Fibroblast of the aortic adventitia (primary cell): ENCODE measurements at places on chromosomes 2 and 18.
A peak's percentile ranks its signal among the peaks of the same experiment; 100 is the strongest.

GRCh38 chr18:63681449-63682340 is 20.0 kb upstream of the SERPINB3 start:
- DNase-seq = no peak

DNA sequence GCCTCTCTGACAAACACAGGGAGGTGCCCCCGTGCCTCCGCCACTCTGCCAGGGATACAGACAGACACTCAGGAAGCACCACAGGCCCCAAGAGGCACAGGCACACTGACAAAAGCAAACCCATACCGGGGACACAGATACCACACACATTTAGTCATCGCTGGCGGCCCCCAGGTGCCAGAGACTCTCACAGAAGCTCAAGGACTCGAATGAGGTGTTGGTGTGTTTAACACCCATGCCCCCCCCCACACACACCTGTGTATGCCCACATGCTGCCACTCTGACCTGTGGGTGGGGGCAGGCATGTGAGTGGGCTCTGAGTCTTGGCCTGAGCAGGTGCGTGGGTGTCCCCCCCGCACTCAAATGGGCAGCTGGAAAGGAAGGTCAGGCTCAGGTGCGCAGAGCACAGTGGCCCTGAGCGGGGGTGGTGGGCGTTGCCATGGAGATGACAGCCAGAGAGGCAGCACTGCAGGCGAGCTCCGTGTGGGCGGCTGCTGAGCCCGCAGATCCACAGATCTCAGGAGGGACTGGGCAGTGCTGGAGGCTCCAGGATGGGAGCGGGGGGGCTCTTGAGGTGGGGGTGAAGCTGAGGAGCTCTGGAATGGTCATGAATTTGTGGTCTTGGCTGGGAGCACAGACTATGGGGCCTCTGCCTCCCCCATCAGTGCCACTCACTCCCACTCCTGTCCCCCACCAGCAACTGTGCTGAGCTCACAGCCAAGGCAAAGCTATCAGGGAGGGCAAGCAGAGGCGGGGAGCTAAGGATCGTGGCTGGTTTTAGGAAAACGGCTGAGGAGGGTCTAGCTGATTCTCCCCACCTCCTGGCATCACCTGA is 73.9 kb upstream of the TAF1B start:
- DNase-seq = no peak

- DNase-seq = no peak
These were observed 372.8 kb upstream of the MYT1L start for GRCh38 chr2:2703762-2704427.

DNA sequence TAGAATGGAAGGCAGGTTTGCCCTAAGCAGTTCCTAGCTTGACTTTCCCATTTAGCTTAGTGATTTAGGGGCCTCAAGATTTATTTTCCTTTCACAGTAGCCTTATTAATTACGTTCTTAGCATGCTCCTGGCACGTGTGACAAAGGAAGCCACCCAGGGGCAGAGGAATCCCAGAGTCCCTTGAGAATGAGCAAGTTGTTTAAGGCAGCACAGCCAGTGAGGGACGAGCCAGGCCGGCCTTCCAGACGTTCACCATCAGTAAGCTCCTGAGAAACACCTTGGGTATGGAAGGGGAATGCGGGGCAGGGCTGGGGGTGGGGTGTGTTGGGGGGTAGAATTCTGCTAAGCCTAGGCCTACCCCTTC is 76.3 kb downstream of the SOWAHC start:
- no peak for DNase-seq

GRCh38 chr2:167115541-167115940 is 227.3 kb downstream of the XIRP2 start:
- DNase-seq = no peak

DNA sequence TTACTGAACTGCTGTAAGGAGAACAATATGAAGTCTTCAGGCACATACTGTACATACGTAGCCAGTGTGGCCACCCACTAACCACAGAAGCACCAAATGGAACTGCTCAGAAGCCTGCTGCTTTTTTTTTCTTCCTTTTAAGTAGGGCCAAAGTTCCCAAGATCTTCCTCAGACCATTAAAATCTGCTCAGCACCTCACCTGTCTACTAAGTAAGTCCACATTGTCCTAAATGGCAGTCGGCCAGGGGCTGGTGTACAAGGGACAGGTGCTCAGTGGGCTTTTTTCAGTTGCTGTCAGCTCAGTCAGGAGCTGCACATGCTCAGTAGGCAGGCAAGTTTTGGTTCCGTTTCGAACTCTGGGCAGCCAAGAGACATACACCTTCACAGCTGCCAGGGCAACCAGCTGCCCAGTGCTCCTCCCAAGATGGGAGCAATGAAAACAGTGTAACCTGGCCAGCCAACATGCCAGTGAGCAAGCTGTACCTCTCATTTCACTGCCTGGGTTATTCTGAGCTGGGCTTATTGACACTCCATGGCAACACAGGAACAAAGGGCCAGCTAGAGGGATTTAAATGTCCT is 86.1 kb downstream of the ACVR1 start:
- DNase-seq = no peak

DNA sequence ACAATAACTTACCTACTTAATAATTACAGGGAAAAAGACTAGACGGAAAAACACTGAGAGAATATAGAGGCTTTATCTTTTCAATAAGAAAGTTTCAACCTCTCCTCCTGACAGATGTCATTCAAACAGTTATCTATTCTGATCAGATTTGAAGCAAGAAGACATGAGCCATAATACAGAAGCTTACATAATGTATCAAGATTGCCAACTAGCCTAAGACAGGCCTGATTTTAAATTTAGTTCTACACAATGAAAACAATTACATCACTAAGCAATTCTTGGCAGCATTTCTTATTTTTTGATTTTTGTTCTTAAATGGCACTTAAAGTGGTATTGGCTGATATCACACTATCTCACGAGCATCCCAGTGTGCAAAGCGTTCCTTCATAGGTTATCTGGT is 41.6 kb downstream of the GPR155 start:
- DNase-seq = peak; percentile 61

- DNase-seq = no peak
These were observed 73.8 kb upstream of the KLHL29 start for GRCh38 chr2:23311186-23311585.

DNA sequence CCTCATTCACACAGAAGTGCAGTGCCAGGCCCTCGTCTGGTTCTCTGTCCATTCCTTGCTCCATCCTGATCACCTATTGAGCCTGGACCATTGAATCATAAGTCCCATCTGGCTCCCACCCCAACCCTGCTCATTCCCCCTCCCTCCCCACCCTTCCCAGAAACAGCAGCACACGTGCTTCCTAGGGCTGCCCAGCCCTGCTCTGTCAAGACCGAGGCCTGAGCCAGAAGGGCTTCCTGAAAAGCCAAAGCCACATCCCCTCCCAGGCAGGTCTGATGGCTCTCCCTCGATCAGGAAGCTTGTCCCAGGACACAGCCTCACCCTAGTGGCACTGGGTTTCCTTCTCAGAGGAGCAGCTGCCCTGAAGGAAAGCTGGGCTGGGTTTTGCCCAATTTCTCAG is 79.8 kb upstream of the FZD7 start:
- peak; percentile 22 for DNase-seq

- no peak for DNase-seq
These were observed 831.7 kb downstream of the RNF144A start for GRCh38 chr2:7748717-7749415.
